ENCODE measurements at places on chromosomes 16 and 17. TPM values are rescaled to one million over a fixed set of nuclear protein-coding genes. Genes with fewer than 3 reads are reported as not detected.

GRCh38 chr16:29011851-29012250 lies 27.0 kb downstream of the LAT start:
- no peak for DNase-seq

GRCh38 chr16:85819771-85820170 lies 20.3 kb downstream of the COX4I1 start:
- DNase-seq = no peak

- no peak for DNase-seq
Observed at GRCh38 chr17:77459018-77459755, 318.4 kb downstream of the SEC14L1 start.

GRCh38 chr17:7215136-7215638 lies 4.4 kb downstream of the DLG4 start:
- DNase-seq = no peak

- DNase-seq = no peak
Observed at GRCh38 chr17:38600906-38601305, 4.8 kb downstream of the SRCIN1 start.

GRCh38 chr17:36728030-36728991 lies 126.9 kb downstream of the MRM1 start:
- DNase-seq = no peak

GRCh38 chr17:51590071-51590656 lies 329.8 kb downstream of the UTP18 start:
- no peak for DNase-seq

- DNase-seq = no peak
Observed at GRCh38 chr17:83122834-83123233, 43.4 kb downstream of the METRNL start.

GRCh38 chr16:12515746-12516145 lies 287.9 kb downstream of the CPPED1 start:
- no peak for DNase-seq

DNA sequence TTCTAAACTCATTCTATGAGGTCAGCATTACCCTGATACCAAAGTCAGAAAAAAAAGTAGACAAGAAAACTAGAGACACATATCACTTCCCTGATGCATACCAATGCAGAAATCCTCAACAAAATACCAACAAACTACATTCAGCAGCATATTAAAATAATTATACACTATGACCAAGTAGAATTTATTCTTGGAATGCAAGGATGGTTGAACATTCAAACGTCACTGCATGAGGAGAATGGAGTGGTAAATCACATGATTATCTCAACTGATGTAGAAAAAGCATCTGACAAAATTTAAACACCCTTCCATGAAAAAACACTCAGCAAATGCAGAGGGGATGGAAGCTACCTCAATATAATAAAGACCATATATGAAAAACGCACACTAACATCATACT lies 155.0 kb upstream of the KCNJ18 start:
- DNase-seq = no peak

GRCh38 chr16:31202414-31203375 lies at the start of gene PYCARD:
Gene PYCARD, minus strand, starts transcription at chr16:31202760. Its CDS starts 70 bp downstream, at chr16:31202690.
- no peak for DNase-seq

GRCh38 chr17:19000531-19001325 lies 3.8 kb downstream of the FAM83G start:
- DNase-seq = no peak

- DNase-seq = peak; percentile 61
Observed at GRCh38 chr16:64983963-64984362, 137.9 kb downstream of the CDH11 start.

GRCh38 chr16:1007284-1007850 lies 25.8 kb downstream of the SOX8 start:
- no peak for DNase-seq

- no peak for DNase-seq
Observed at GRCh38 chr17:65455972-65456343, 105.5 kb downstream of the AXIN2 start.

DNA sequence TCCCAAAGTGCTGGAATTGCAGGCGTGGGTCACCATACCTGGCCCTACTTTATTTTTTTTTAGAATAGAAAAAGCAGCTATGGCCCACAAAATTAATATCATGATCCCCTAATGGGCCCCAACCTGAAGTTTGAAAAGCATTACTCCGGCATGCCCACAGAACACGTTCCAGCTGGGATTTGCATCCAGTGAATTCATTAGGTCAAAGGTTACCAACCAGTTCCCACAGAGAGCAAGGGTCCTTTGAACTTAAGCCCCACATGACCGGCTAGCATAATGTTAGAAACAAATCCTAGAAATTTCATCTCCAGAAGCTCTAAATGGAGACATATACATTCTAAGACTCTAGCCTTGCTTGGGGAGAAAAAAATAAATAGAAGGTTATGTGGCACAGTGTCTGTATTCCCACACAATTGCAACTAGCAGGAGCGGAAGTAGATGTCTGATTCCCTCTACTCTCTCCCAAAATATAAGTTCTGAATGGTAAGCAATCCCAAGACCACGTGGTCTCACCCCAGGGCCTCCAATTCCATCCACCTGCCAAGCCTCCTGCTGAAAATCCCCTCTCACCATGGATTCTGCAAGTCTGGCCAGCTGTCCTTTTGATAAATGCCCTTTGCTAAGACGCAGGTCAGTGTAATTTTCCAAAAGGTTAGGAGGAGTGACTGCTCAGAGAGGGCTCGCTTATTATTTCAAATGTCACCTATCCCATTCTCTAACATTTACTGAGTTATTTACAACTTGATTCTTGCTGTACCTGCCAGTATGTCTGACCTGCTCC lies 395.8 kb downstream of the NPIPA8 start:
- no peak for DNase-seq

DNA sequence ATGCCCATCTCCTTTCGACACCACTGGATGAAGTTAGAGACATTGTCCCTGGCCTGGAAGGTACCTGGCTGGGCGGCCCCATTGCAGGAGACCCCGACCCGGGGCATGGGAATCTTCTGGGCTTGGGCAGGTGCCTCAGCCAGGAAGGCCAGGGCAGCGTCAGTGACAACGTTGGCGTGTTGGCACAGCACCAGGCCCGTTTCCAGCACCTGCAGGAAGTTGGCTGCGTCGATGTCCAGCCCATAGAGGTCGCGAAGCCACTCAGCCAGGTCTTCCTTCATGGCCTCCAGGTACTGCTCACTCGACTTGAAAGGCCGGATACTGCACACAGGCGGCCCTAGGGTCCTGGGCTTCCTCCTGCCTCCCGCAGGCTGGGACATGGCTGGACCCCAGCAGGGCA lies 568 bp downstream of the GAS2L2 start:
- no peak for DNase-seq

DNA sequence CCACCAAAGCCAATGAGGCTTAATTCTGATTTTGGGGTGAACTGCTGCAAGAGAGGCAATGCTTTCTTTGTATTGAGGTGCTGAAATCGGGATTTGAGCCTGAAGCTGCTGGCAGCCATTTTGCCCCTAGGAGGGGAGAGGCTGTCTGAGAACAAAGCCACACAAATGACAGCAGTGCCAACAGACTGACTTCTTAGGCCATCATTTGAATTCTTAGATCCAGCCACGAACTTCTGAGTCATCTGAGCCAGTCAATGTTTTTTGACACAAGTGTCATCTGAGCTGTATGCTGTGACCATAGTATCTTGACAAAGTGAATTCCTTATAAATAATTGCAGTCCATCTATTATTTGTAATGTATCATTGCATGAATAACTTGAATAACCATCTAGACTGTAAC lies 29.0 kb downstream of the HYDIN start:
- no peak for DNase-seq

DNA sequence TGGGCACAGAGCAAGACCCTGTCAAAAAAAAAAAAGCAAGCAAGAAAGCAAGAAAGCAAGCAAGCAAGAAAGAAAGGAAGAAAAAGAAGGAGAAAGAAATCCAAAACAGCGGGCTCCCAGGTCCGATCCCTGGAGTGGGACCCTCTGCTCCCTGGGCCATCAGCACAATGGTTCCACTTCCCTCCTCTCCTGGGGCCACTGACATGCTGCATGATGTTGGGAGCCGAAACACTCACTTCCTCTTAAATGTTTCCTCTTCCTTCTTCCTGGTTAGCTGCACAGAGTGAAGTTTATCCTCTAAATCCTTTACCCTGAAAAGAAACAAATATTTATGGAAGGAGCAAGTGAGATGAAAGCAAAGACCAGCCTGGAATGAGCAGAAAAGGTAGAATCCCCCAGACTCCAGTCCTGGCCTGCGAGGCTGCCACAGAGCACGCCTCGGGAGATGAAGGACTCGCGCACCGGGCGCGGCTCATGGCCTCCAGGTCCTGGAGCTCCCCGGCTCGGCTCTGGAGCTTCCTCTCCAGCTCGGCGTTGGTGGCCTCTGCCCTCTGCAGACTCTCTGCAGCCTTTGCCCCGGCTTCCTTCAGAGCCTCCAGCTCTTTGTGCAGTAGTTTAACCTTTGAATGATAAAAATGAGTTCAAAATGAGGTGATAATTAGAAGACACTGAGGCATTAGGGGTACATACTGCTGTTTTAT lies 19.0 kb downstream of the CCDC57 start:
- DNase-seq = no peak

- no peak for DNase-seq
Observed at GRCh38 chr17:59357219-59357697, 25.8 kb downstream of the YPEL2 start.

DNA sequence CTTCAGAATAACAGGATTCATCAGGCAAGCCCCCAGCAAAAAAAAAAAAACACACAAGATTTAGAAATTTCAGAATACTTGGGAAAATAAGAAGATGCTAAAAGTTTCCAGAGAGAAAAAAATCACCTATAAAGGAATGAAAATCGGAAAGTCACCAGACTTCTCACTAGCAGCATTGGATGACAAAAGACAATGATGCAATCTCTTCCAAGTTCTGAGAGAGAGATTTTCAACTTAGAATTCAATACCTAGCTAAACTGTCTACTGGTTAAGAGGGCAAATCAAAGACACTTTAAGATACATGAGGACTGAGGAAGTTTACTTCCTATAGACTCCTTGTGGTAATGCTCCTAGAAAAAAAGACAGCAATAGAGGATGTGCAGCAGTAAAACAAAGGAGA lies 23.9 kb upstream of the TNS4 start:
- DNase-seq = no peak

DNA sequence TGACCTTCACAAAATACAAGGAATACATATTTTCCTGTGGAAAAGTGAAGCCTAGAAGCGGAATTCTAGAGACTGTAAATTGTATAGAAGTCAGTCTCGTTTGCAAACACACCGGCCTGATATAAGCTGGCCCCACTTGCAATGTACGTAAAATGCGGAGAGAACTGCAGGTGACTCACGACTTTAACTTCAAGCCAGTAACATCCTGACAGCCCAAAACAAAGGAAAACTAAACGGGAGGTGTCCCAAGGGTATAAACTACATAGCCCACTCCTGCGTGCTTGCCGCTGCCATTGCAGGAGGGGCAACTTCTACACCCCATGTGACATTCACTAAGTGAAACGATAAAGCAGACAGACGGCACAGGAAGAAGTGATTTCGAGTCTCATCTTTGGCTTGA lies 101.6 kb downstream of the CYTH1 start:
- DNase-seq = no peak

DNA sequence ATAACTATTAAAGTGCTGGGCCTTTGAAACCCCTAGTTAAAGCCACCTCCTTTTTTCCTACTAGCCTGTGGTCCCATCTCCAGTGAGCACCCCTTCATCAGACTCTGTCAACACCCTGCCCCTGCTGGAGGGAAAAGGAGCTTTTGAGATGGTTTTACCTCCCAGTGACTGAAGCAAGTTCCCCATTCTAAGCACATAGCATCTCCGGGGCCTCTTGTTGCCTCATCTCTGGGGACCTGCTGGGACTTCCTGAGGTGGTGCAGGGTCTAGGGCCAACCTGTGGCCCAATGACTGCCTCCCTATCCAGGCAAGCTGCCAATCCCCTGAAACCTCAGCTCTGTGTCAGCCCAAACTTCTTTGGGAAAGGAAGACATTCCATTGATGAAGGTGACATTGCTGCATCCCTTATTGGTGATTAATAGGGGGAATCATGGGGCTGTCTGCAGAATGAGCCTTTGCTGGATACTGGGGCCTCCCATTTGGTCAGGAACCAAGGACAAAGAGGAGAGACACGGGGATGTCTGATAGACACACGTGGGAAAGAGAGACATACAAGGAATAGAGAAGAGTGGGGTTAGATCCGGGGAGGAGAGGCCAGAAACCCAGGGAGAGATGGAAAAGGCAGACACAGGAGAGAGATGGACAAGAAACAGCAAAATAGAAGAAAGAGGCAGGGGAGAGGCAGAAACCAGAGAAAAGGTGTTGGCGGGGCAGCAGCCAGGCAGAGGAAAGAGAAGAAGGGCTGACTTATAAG lies 2.4 kb downstream of the C1QL1 start:
- no peak for DNase-seq

GRCh38 chr17:76072148-76072858 lies at the start of gene SRP68:
Gene SRP68, minus strand, starts transcription at chr17:76072517. Its CDS starts 26 bp downstream, at chr17:76072491.
- DNase-seq = peak; percentile 81

- DNase-seq = no peak
Observed at GRCh38 chr17:7213895-7214299, 5.7 kb downstream of the DLG4 start.

DNA sequence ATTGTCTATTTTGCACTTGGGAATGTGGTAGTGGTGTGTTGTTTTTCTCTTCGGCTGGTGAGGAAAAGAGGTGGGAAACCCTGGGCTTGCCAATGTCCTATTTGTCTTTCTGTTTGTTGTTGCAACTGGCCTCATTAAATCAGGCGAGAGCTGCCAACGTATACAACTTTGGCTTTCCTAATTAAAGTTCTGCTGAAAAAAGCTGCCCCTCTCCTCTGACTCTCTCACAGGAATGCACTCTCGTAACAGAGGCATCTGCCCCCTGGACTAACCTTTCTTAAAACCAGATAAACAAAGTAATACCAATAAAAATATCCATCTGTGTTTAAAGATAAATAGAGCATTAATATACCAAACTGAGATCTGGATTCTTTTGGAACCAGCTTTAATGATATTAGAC lies 7.8 kb downstream of the CDRT15 start:
- DNase-seq = peak; percentile 8

DNA sequence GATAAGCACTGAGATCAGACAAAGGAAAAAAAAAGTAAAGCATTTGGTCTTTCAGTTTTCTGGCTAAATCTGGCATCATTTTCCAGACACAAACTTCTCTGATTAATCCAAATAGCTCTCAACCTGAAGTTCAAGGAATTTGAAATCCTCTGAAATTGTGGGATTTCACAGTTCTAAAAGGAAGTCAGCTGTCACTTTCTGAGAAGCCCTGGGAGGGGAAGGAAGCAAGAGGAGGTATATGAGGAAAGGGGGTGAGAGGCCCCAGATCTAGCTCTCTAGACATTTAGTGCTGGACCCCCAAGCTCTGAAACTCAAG lies 17.5 kb upstream of the HOXB9 start:
- no peak for DNase-seq

- DNase-seq = no peak
Observed at GRCh38 chr17:58217766-58218165, 1.3 kb downstream of the MKS1 start.

Gene SLC35G6
- not detected for polyA plus RNA-seq

Gene HBA2
- not detected for polyA plus RNA-seq

Gene NKIRAS2
- polyA plus RNA-seq = 51.3 TPM

Gene BCL6B
- 0.02 TPM for polyA plus RNA-seq

Gene HSF5
- polyA plus RNA-seq = not detected

Gene C16orf46
- polyA plus RNA-seq = 0.33 TPM

Gene HEATR9
- not detected for polyA plus RNA-seq

Gene ATP2A3
- polyA plus RNA-seq = 0.46 TPM

Gene PDILT
- not detected for polyA plus RNA-seq

Gene SLC25A11
- polyA plus RNA-seq = 44.7 TPM
